ENCODE measurements at places on chromosomes 4 and X. TPM values are rescaled to one million over a fixed set of nuclear protein-coding genes. Genes with fewer than 3 reads are reported as not detected.

The CENPVL2 gene
- total RNA-seq = not detected

The CTAG1A gene
- total RNA-seq = not detected

- no peaks in the 10 kb centered on the region for H3K36me3 ChIP-seq
- no peak overlapping the region for H3K27ac ChIP-seq
- H3K27me3 ChIP-seq = no peaks in the 10 kb centered on the region
- no peak overlapping the region for H3K4me3 ChIP-seq
- H3K4me1 ChIP-seq = no peaks in the 10 kb centered on the region
Observed at GRCh38 chr4:83250687-83251446, 33.7 kb downstream of the COQ2 start.

- no peak for DNase-seq
- no peaks in the 10 kb centered on the region for H3K27me3 ChIP-seq
- H3K4me3 ChIP-seq = no peak overlapping the region
- no peaks in the 10 kb centered on the region for H3K36me3 ChIP-seq
- H3K27ac ChIP-seq = no peak overlapping the region
- H3K4me1 ChIP-seq = peaks cover 6% of the 10 kb centered on the region
Observed at GRCh38 chrX:40543661-40544328, 37.0 kb upstream of the ATP6AP2 start.

DNA sequence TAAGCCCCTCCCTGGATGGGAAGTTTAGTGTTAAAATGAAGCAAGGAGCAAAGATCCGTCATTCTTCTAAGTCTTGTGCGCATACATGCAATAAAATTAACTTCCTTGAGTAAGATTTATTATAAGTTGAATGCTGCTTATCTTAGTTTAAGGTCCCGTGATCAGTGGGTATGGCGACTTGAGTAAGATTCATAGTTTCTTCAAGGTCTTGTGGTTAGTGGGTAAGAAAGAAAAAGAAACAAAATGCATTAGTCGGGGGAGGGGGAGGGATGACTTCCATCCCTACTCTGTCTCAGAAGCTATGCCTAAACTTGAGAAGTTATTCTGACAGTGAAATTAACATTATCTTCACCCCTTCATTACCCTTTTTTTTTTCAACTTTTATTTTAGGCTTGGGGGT lies 127.3 kb upstream of the MAGEB16 start:
- no peaks in the 10 kb centered on the region for H3K4me1 ChIP-seq
- no peak overlapping the region for H3K27ac ChIP-seq
- H3K27me3 ChIP-seq = no peaks in the 10 kb centered on the region
- no peak for DNase-seq
- no peak overlapping the region for H3K4me3 ChIP-seq

GRCh38 chr4:64712590-64712989 lies 303.3 kb upstream of the TECRL start:
- H3K36me3 ChIP-seq = no peaks in the 10 kb centered on the region
- DNase-seq = no peak
- no peaks in the 10 kb centered on the region for H3K27me3 ChIP-seq
- no peak overlapping the region for H3K4me3 ChIP-seq
- no peak overlapping the region for H3K27ac ChIP-seq

GRCh38 chr4:101136373-101137370 lies 210.7 kb downstream of the PPP3CA start:
- no peaks in the 10 kb centered on the region for H3K27me3 ChIP-seq
- H3K4me3 ChIP-seq = peak overlapping the region; percentile 0
- DNase-seq = no peak

GRCh38 chrX:20585782-20586181 lies 319.1 kb upstream of the RPS6KA3 start:
- H3K36me3 ChIP-seq = no peaks in the 10 kb centered on the region
- H3K27me3 ChIP-seq = no peaks in the 10 kb centered on the region
- no peak for DNase-seq
- H3K4me1 ChIP-seq = no peaks in the 10 kb centered on the region
- no peak overlapping the region for H3K4me3 ChIP-seq
- H3K27ac ChIP-seq = no peak overlapping the region

DNA sequence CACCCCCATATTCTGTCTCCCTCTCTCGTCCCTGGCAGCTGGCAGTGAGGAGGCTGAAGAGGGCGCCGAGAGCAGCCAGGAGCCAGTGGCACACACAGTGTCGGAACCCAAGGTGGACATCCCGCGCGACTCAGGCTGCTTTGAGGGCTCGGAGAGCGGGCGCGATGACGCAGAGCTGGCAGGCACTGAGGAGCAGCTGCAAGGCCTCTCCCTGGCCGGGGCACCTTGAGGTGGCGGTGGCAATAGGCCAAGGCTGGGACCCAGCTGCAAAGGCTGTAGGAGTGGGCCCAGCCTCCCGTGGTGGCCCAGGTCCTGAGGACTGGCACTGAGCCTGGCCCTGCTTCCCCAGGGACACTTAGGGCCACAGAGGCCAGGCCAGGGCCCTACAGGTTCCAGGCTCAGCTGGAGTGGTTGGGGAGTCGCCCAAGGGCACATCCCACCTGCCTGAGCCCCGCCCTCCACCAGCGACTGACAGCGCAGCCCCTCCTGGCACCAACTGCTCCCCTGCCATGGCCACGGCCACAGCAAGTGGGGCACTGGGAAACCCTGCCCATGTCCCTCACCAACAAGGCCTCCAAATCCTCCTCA lies 13.9 kb downstream of the SASH3 start:
- H3K36me3 ChIP-seq = no peaks in the 10 kb centered on the region
- H3K27ac ChIP-seq = no peak overlapping the region
- H3K27me3 ChIP-seq = no peaks in the 10 kb centered on the region
- DNase-seq = no peak
- H3K4me1 ChIP-seq = no peaks in the 10 kb centered on the region

DNA sequence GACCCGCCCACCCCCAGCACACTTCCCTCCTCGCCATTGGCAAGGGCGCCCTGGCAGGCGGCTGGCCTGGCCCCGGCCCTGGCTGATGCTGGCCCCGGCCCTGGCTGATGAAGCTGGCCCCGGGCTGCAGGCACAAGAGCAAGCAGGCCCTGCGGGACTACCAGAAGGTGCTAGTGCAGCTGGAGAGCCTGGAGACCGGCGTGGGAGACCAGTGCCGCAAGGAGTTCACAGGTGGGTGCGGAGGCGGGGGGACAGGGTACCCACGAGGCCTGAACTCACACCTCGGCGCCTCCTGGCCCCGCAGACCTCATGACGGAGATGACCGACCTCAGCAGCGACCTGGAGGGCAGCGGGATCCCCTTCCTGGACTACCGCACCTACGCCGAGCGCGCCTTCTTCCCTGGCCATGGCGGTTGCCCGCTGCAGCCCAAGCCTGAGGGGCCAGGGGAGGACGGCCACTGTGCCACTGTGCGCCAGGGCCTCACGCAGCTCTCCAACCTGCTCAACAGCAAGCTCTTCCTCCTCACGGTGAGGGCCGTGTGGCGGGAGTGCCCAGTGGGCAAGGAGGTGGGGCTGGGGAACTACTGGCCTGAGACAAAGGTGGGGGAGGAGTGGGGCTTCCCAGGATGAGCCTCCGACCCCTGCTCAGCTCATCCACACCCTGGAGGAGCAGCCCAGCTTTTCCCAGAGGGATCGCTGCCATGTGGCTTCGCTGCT lies 6.1 kb upstream of the SRPK3 start:
- no peak overlapping the region for H3K27ac ChIP-seq
- H3K4me3 ChIP-seq = no peak overlapping the region
- H3K4me1 ChIP-seq = no peaks in the 10 kb centered on the region
- no peaks in the 10 kb centered on the region for H3K27me3 ChIP-seq
- peak; percentile 56 for DNase-seq
- no peaks in the 10 kb centered on the region for H3K36me3 ChIP-seq

DNA sequence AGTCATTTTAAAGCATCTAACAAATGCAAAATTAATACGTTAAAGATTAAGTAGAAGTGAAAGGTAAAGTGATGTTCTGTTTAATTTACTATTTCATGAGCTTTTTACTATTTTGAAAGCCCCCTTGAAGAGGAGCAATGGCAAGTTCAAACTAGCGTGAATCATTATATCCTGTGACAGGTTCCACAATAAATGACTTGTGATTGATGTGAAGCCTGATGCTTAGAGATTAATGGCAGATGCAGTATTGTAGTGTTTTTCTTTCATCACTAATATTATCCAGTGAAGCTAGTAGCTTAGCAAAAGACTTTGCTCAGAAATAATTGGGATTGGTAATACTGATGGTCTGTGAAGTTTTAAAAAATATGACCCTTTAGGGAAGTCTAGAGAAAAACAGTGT lies 57.3 kb downstream of the STOX2 start:
- H3K27me3 ChIP-seq = no peaks in the 10 kb centered on the region
- no peaks in the 10 kb centered on the region for H3K4me1 ChIP-seq
- DNase-seq = no peak
- no peak overlapping the region for H3K27ac ChIP-seq

GRCh38 chrX:70498129-70498528 lies 53.5 kb downstream of the DLG3 start:
- no peaks in the 10 kb centered on the region for H3K4me1 ChIP-seq
- no peak overlapping the region for H3K27ac ChIP-seq
- no peak for DNase-seq
- H3K27me3 ChIP-seq = no peaks in the 10 kb centered on the region
- H3K36me3 ChIP-seq = no peaks in the 10 kb centered on the region

DNA sequence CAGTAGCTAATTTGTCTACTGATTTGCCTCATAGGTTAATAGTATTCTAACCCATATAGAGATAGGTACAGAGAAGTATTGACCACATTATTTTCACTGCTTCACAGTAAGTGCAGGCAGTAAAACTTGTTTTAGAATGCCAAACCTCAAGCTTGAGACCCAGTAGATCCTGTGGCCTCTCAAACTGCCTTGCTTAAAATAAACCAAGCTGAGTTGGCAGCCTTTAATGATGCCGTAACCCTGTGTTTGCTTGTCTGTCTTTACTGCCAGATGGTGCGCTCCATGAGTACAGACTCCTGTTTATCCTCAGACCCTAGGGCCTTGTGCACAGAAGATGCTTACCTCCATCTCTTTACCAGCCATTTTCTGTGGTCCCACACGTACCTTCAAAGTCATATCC lies 50.8 kb downstream of the ANXA3 start:
- DNase-seq = no peak
- no peaks in the 10 kb centered on the region for H3K27me3 ChIP-seq
- H3K27ac ChIP-seq = no peak overlapping the region
- H3K4me1 ChIP-seq = no peaks in the 10 kb centered on the region
- H3K4me3 ChIP-seq = no peak overlapping the region

DNA sequence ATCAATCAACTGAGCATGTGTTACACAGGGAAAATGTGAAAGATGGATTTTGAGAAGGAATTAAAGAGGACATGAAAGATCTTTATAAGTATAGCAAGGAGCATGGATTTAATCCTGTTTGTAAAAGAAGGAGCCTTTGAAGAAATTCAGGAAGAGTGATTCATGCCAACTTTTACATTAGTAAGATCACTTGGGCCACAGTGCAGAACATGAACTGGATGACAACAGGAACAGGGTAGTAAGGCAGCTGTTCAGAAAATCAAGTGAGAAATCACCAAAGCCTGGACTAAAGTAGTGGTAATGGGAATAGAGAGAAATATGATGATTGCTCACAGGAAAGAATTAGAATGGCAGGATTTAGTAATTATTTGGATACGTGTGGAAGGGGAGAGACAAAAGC lies 265.7 kb upstream of the PCDH7 start:
- DNase-seq = no peak
- no peaks in the 10 kb centered on the region for H3K27me3 ChIP-seq
- no peaks in the 10 kb centered on the region for H3K4me1 ChIP-seq
- H3K36me3 ChIP-seq = no peaks in the 10 kb centered on the region
- H3K27ac ChIP-seq = no peak overlapping the region
- no peak overlapping the region for H3K4me3 ChIP-seq
